NCI-H82 (cell line): ENCODE measurements at places on chromosomes 11 and 22.

GRCh38 chr11:95364324-95365295 is 133.6 kb upstream of the SESN3 start:
- DNase-seq, result no peak

DNA sequence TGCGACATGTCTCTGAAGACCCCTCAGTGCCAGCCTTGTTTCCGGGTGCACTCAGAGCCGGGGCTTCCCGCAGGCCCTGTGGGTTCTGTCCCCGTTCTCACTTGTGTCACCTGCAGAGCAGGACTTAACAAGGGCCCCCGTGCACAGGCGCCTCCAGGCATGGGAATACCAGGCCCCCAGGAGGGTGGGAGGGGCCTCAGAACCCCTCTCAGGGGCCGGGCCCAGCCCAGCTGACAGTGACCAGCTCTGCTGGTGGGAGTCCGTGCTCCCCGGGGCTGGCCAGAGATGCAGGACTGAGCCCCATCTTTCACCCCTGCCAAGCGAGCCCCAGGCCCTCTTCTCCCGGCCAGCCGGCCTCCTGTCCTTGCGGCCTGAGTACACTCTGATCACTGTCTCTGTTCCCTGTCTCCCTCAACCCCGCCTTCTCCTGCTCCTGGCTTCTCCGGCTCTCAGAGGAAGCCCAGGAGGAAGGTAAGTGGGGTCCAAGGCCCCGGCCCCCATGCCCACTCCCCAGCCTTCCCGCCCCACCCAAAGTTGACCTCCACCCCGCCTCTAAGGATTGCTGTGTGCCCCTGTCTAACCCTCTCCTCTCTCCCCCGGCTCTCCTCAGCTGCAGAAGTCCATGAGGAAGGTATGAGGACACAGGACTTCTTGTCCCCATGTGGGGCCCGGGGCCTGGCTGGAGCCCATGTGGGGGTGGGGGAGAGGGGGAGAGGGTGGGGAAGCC is 5.3 kb downstream of the TNNT3 start:
- no peak for DNase-seq

DNA sequence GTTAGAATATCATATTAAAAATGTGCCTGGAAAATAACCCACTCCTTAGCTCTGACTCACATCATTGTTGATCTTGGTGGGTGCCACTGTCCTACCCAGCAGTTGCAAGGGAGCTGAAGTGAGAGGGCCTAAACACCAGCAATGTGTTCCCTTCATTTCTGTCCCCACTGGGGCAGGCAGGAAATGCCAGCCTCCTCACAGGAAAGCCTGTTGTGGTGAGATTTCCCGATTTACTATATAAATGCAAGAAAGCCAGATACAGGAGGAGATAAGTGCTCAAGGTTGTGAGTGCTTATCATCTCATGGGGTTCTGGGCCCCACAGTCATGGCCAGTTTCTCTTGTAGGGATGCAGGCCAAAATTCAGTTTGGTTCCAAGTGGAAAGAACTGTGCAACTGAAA is 15.8 kb upstream of the FLI1 start:
- DNase-seq, result no peak

GRCh38 chr11:32374261-32374711 is 61.1 kb downstream of the WT1 start:
- DNase-seq, result peak; percentile 67

- DNase-seq, result no peak
Measured at GRCh38 chr22:36838119-36839030, 21.5 kb upstream of the PVALB start.

DNA sequence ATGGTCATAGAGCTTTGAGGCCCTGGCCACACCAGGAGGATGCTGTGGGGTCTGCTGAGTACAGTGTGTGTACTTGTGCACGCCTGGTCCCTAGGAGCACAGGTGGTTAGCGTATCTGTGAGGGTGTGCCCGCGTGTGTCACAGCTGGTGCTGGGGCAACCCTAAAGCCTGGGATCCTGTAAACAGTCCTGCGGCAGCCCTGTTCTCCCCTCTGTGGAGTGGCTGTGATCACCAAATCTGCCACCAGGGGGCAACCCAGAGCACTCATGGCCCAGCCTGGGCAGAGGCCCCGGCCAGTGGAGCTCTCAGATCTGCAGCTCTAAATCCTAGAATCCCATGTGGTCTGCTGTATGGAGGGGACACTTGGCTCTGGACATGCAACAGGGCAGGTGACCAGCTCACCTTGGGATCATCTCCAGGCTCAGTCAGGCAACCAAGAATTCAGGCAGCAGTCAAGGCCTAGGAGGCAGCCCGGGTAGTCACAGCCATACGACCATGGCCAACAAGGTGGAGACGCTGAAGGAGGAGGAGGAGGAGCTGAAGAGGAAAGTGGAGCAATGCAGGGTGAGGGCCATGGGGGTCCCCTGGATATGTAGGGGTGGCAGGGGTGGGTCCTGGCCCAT is 3.9 kb downstream of the SH3BP1 start:
- peak; percentile 81 for DNase-seq

DNA sequence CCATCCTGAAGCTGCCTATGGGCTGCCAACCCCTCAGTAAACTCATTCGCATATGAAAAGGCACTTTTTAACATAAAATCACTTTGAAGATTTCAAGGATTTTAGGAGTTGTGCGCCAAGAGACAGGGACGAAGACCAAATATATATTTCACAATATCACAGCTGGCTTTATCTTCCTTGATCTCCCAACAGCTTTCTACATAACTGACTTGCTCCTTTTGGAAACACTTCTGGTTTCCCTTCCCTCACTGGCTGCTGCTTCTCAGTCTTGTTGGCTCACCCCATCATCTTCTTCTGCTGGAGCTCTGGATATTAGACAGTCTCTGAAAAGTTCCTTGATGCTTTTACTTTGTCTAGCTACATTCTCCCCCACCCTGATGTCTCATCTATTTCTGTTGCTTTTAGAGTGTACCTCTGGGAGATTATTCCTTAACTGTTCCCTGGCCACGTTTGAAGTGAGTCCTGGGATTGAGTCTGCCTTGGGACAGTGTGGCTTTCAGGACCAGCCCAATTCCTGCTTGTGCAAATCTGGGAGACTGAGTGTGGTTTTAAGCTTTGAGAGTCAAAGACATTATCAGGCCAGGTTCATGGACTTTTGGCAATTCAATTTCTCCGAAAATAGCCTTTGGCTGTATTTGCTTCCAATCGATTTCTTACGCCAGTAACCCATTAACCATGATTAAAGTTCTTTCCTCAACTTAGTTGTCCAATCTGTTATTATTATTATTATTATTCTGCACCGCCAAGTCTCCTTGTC is 30.9 kb upstream of the NNMT start:
- no peak for DNase-seq

GRCh38 chr11:15829312-15829711 is 527.0 kb downstream of the SOX6 start:
- no peak for DNase-seq

DNA sequence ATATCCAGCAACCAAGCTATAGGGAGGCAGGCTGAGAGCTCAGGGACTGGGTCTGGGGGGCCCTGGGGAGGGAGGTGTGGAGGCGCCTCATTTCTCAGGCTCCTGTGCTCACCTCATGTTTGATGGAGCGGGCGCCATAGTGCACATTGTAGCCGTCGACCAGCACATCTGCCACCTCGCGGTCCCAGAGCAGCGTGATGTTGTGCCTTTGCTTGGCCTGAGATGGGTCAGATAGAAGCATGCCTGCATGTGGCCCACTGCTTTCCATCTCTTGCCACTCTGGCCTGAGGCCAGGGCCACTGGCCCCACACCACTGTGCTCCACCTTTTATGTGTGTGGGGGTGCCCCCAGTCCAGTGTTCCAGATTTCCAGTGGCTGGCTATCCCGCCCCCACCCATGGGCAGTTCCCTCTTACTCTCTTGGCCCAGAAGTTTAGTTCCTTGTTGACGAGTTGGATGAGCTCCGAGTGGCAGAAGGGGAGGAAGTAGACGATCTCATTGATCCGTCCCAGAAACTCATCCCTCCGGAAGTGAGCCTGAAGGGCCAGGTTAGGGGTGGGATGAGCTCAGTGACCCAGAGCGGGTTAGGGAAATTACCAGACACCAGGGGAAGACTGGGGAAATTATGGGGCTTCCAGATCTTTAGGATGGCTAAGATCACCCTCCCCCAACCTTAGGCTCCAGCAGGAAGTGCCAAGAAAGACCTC is 50.1 kb upstream of the PHOX2A start:
- DNase-seq, result no peak

GRCh38 chr11:125957618-125958332 is 11.9 kb downstream of the VSIG10L2 start:
- no peak for DNase-seq

DNA sequence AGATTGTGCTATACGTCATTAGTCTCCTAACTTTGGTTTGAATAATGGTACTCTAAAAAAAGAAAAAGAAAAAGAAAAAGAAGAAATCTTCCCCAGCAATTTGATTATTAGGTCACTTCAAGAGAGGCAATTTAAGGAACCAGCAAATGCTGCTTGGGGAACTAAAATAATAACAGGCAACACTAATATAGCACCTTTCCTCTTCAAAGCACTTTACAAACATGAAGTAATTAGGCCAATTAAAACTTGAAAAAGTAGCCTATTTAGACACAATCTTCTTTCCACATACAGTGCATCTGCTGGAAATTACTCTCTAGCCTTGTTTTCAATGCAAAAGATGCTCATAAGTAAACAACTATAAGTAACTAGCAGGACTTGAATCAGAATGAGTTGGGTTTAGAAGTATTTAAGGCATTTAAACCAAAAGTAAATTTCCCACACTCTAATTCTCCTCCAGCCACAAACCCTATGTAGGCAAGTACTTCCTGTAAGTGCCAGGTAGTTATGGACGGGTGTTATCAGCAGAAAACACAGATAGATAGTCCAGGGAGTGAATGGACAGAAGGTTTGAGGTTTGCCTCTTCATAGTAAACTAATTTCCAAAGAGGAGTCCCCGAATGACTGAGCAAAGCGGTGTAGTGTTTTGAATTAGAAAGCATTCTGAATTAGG is 44.5 kb downstream of the LRRC4C start:
- DNase-seq, result no peak

- DNase-seq, result no peak
Measured at GRCh38 chr11:110217223-110217877, 79.1 kb downstream of the RDX start.

DNA sequence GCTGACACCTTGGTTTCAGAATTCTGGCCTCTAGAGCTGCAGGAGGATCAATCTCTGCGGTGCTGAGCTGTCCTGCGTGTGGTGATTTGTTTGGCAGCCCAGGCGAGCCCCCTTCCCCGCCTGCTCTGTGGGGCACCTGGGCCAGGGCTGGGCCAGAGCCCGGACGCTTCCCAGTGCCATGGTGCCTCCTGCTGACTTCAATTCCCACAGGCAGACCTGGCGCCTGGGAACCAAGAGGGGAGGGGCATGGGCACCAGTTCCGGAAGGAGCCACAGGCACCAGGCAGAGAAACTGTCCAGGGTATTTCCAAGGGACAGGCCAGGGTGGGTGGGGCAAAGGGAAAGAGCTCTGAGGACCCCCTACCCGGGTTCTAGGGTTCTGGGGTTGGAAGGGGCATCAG is 197.8 kb downstream of the CTTN start:
- no peak for DNase-seq

- no peak for DNase-seq
Measured at GRCh38 chr22:50603511-50604255, 3.1 kb downstream of the MAPK8IP2 start.

- no peak for DNase-seq
Measured at GRCh38 chr22:41848468-41848867, 15.6 kb downstream of the SREBF2 start.

GRCh38 chr11:62545437-62546243 is 966 bp downstream of the AHNAK start:
- DNase-seq, result peak; percentile 48

DNA sequence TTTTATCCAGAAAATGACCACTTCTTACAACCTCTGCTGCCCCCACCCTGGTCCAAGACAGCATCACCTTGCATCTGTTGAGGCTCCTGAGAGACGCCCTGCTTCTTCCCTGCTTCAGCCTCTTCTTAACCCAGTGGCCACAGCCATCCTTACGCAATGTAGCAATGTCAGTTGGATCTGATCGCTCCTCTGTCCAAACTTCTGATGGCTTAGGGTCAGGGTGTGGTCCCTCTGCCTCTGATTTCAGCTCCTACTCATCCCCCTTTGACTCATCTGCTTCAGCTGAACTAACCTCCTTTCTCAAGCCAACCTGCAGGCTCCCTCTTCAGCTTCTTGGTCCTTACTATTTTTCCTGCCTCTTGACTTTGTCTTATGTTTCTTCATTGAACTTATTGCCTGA is 280.8 kb downstream of the KIRREL3 start:
- DNase-seq, result no peak

DNA sequence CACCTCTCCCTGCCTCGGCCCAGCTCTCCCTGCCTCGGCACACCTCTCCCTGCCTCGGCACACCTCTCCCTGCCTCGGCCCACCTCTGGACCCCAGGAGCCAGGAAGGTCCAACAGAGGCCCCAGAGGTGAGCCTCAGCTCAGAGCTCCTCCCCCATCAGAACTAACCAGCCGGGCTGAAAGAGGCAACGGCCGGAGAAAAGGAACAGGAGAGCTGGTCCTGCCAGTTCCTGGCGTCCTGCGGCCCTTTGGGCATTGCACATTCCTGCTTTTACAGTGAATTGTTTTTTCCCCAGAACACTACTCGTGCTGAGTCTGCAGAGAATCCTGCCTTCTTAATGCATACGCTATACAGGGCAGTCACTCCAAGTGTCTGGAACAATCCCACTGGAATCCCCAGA is 45.8 kb downstream of the LMO1 start:
- DNase-seq, result no peak

GRCh38 chr11:31810779-31811647 is at the start of gene PAX6:
Gene PAX6 (minus strand): TSS chr11:31811322. CDS start chr11:31806411, 4,911 bp downstream.
- DNase-seq, result peak; percentile 92

DNA sequence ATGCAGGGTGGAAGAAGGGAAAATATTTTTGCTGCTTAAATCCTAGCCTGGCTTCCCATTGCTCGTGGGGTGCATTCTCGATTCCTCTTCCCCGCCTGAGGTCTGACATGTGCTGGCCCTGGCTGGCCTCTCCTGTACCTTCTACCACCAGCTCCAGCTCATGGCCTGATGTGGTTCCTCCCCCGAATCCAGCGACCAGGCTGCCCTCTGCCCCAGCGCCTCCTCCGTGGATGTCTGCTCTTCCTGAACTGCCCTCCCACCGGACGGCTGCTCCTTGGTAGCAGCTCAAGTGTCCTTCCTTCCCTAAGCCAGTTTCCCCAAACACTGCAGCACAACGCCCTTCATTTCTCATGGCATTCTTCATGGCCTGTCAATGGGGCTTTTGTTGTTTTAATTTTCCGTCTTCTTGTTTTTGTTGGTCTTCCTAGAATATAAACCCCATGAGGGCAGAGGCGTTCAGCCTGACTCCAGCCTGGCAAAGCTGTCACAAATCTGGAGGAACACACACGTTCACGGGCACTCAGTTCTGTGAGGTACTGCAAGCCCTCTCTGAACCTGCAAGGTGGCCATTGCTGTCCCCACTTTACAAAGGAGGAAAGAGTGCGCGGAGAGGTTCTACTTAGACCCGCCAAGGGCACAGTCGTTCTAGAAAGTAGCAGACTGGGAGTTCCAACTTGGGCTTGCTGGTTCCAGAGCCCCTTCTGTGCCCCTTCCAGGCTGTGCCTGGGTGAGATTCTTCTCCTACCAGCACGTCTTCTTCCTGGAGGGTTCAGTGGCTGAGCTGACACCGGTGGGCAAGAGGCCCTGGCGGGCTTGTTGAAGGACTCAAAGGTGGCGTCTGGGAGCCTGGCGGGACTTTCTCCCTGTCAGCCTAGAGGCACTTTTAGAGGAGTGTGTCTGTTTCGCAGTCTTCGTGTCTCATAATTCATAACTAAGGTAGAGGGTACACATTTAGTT is 953 bp upstream of the LRP5 start:
- DNase-seq, result no peak

- no peak for DNase-seq
Measured at GRCh38 chr11:66901964-66902390, 45.1 kb downstream of the LRFN4 start.
